ENCODE measurements at places on chromosomes 12 and 14.

DNA sequence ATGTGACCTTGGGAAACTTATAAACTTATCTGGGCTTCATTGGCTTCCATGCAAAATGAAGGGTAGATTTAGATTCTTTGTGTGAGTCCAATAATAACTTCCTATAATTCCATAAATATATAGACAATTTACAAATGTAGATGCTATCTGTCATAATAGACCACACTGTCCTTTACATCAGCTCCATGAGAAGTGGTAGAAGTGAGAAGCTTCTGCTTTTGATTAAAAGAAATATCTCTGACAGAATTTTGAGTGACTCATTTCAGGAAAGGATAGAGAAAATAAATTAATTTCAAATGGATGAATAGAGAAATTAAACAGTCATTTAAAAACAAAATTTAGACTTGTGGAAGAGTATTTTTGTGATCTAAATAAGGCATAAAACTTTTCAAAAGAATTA lies 329.7 kb upstream of the ATP2B1 start:
- DNase-seq = no peak

DNA sequence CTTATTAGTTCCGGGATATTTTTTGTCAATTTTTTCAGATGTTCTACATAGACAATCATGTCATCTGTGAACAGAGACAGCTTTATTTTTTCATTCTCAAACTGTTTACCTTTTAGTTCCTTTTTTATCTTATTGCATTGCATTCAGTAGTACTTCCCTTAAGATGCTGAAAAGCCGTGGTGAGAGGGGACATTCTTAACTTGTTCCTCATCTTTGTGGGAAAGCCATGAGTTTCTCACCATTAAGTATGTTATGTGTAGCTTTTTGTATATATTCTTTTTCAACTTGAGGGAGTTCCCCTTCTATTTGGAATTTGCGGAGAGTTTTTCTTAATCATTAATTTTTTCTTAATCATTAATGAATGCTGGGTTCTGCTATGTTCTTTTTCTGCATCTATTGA lies 1727.1 kb upstream of the SEL1L start:
- no peak for DNase-seq

- peak; percentile 39 for DNase-seq
Observed at GRCh38 chr12:116675339-116676107, 62.3 kb downstream of the SPRING1 start.

DNA sequence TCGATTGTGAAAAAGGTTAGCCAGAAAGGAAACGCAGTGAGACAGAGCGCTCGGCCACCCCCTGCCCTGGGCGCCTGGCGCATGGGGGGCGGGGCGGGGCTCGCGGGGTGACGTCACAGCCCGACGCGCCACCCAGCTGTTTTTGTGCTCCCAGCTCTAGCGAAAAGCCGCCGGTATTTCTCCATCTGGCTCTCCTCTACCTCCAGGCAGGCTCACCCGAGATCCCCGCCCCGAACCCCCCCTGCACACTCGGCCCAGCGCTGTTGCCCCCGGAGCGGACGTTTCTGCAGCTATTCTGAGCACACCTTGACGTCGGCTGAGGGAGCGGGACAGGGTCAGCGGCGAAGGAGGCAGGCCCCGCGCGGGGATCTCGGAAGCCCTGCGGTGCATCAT lies at the start of gene GABARAPL1:
GABARAPL1 (plus strand) TSS at position 139 of the 393 bp plus-strand sequence; CDS start at position 392, 253 bp downstream.
- DNase-seq = peak; percentile 93

- no peak for DNase-seq
Observed at GRCh38 chr12:119672194-119672593, 4.3 kb downstream of the PRKAB1 start.

GRCh38 chr12:68292151-68292943 lies 38.9 kb upstream of the IL22 start:
- DNase-seq = no peak
